ENCODE measurements at places on chromosomes 2 and 18. TPM values are rescaled to one million over a fixed set of nuclear protein-coding genes. Genes with fewer than 3 reads are reported as not detected.

DNA sequence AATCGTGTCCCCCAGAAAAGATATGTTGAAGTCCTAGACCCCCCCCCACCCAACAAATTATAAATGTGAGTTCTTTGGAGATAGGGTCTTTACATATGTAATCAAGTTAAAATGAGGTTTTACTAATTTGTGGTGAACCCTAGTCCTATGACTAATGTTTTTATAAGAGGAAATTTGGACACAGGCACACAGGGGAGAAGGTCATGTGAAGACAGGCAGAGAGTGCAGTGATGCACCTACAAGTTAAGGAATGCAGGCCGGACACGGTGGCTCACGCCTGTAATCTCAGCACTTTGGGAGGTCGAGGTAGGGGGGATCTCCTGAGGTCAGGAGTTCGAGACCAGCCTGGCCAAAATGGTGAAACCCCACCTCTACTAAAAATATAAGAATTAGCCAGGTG, 5.8 kb upstream of the PMAIP1 start:
- no peak for DNase-seq

Gene ATP6V1B1
- total RNA-seq: not detected

GRCh38 chr2:135831180-135831812, 5.7 kb downstream of the LCT start:
- no peak for DNase-seq

- DNase-seq: no peak
Observed at GRCh38 chr2:238636269-238637073, 209.7 kb downstream of the ASB1 start.

- DNase-seq: no peak
Observed at GRCh38 chr2:239735131-239735828, 289.9 kb downstream of the NDUFA10 start.

- DNase-seq: no peak
Observed at GRCh38 chr2:166335284-166335683, 40.5 kb downstream of the SCN9A start.
